ENCODE measurements at places on chromosomes 11 and 22.

GRCh38 chr11:1739576-1739975 lies 10.8 kb downstream of the IFITM10 start:
- DNase-seq = peak; percentile 65

GRCh38 chr22:45224988-45225731 lies 15.5 kb downstream of the KIAA0930 start:
- DNase-seq = no peak

DNA sequence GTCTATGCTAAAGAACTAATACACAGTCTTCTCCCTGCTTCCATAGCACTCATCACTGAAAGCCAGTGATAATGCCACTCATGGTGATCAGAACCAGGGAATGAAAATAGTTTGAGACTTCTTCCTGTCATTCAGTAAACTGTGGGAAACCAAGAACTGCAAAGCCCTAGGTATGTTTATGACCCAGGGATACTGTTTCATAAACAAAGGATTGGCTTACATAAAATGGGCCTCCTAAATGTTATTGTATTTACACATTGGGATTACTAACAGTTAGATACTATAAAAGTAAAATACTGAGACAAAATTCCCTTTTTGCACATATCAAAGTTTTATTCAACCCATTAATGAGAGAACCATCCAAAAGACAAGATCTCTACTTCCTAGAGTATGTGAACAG lies 21.3 kb upstream of the CWF19L2 start:
- DNase-seq = no peak

DNA sequence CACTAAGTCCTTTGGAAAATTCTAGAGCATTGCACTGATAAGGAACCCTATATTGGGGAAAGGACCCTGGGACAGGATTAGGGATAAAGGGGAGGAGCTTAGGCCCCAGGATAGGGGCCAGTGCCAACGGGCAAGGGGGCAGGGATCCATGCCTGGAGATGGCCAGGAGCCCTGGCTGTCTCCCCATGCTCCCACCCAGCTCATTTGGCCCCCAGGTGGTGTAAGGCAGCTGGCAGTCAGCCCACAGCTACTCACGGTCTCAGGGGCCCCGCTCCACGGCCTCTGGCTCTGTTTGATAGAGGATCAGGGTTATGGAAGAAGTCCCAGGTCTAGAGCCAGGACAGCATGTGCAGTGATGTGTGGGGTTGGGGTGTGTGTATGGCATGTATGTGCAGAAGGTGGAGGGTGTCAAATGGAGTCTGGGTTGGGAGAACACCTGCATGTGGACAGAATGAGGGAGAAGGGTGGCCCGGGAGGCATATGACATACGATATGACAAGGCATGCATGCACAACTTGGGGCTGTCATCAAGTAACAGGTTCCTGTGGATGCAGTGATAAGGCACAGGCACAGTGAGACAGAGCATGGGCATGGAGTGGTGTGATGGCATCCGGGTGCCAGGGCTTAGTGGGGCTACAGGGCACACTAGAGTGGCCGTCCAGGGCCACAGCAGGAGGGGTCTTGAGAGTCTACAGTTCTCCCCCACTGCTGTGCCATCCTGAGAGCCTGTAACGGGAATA lies 18.4 kb upstream of the PDE2A start:
- DNase-seq = no peak

DNA sequence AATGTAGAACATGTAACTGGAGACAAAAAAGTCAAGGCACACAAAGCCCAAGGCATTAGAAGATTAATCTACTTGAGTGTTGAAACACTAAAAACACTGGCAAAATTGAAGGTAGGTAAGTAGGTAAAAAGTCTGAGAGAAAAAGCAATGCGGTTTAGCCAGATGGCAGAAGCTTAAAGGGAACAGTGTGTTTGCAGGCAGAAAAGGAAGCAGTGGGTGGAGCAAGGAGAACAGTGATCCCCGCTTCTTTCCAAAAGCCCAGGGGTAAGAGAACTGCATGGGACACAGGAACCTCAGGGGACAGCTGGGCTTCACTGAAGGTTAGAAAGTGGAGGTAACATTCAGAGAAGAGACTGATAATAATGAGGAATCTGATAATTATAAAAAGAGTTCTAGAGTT lies 16.0 kb downstream of the MRE11 start:
- no peak for DNase-seq

DNA sequence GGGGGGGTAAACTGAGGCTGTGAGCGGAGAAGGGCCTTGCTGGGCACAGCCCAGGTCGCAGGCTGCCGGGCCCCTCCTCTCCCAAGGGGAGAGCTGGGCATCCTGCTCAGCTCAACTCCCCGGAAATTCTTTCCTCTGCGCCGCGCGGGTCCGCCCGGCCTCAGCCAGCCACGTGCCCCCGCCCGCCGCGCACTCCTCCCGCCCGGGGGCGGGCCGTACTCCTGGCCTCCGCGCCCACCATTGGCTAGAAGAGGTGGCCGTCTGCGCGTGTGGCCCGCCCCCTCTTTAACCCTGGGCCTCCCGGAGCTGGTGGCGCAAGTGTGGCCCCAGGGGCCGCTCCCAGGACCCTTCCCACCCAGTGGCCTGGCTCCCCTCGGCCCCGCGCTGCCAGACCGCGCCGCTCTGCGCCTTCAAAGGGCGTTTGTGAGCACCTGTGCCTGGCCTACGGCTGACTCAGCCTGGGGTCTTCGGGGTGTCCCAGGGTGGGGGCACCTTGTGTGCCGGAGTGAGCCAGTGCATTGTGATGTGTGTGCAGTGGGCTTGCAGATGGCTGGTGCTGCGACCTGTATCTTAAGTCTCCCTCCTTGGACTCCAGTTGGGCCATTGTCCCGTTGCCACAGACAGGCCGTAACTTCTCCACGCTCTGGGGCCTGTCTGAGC lies 2.0 kb downstream of the MRGPRF start:
- peak; percentile 95 for DNase-seq

GRCh38 chr11:61267437-61267841 lies 26.5 kb downstream of the PGA5 start:
- DNase-seq = no peak

DNA sequence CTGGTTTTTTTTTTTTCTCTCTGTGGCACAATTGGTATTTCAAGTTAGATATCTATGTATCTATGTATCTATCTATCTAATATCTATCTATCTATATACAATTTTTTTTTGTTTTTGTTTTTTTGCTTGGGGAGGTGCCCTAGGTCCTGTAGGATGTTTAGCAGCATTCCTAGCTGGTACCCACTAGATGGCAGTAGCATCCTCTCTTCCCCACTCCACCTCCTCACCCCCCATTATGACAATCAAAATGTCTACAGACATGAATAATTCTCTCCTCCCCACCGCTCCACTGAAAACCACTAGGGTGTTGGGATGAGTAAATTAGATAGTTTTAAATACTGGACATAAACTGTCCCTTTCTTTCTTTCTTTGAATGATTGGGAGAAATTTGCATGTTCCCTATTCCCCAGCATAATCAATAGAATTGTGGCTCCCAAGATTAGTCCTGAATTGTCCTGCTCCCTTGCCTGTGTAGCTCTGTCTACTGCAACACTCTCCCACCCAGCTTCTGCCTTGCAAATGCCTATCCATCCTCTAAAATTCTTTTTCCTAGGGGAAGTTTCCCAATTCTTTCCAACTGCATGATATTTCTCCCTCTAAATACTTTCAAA lies 1152.4 kb downstream of the LRRC4C start:
- no peak for DNase-seq

- DNase-seq = no peak
These were observed 237.6 kb upstream of the C11orf87 start for GRCh38 chr11:109184376-109184775.

DNA sequence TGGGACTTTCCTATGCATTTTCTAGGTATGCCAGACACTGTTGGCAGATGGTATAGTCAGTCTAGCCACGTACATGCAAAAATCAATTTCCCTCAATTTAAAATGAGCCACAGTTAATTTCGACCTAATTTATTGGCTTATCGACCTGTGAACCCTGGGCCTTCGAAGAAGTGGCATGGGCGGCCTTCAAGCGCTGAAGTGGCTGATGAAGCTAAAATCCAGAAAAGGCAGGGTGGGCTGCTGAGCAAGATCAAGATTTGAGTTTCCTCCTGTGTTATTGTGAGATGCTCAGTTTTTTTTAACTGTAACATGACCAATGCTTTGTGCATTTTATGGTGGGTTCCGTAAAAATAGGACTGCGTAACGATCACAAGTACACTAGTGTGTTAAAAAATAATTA lies 5.8 kb upstream of the SORL1-AS1 start:
- DNase-seq = no peak

GRCh38 chr11:12099132-12099873 lies 11.1 kb upstream of the MICAL2 start:
- no peak for DNase-seq

- peak; percentile 67 for DNase-seq
These were observed 44.2 kb upstream of the MICAL2 start for GRCh38 chr11:12066056-12066798.

- peak; percentile 12 for DNase-seq
These were observed 11.6 kb downstream of the ASCL2 start for GRCh38 chr11:2258501-2259465.

- DNase-seq = no peak
These were observed 169.1 kb downstream of the NXPE2 start for GRCh38 chr11:114847306-114847975.

All from lower leg skin (tissue), 4 donors.